ENCODE measurements at places on chromosomes 2 and 18.

DNA sequence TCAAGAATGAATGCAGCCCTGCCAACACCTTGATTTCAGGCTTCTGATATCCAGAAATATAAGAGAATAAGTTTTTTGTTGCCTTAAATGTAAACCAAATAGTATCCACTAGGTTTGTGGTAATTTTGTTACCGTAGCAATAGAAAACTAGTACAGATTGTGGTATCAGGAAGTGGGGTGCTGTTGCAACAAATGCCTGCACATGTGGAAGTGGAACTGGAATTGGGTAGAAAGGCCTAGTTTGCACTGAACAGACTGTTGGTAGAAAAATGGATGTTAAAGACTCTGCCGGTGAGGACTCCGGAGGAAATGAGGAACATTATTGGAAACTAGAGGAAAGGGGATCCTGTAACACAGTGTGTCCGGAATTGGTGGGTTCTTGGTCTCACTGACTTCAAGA lies 145.8 kb upstream of the MGAT5 start:
- no peak overlapping the region for H3K4me3 ChIP-seq
- no peaks in the 10 kb centered on the region for H3K4me1 ChIP-seq
- no peaks in the 10 kb centered on the region for H3K27me3 ChIP-seq
- DNase-seq: no peak

GRCh38 chr2:202479610-202480009 lies 103.5 kb downstream of the BMPR2 start:
- H3K36me3 ChIP-seq: no peaks in the 10 kb centered on the region
- DNase-seq: no peak
- no peak overlapping the region for H3K4me3 ChIP-seq
- H3K4me1 ChIP-seq: no peaks in the 10 kb centered on the region

DNA sequence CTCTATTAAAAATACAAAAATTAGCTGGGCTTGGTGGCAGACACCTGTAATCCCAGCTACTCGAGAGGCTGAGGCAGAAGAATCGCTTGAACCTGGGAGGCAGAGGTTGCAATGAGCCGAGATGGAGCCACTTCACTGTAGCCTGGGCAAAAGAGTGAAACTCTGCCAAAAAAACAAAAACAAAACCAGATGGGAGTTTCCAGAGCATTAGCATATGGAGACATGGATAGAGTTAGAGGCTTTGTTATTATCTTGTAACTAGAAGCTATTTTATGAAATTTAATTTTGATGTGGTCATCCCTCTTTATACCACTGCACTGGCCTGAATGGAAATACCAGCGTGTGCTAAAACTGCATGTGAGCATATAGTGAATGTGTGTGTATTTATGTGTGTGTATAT lies 58.9 kb downstream of the TRAPPC8 start:
- H3K4me3 ChIP-seq: no peak overlapping the region
- no peaks in the 10 kb centered on the region for H3K27me3 ChIP-seq
- no peaks in the 10 kb centered on the region for H3K4me1 ChIP-seq

- H3K27ac ChIP-seq: no peak overlapping the region
- DNase-seq: no peak
- no peaks in the 10 kb centered on the region for H3K27me3 ChIP-seq
- no peak overlapping the region for H3K4me3 ChIP-seq
Observed at GRCh38 chr2:135620198-135620597, 88.9 kb downstream of the R3HDM1 start.

DNA sequence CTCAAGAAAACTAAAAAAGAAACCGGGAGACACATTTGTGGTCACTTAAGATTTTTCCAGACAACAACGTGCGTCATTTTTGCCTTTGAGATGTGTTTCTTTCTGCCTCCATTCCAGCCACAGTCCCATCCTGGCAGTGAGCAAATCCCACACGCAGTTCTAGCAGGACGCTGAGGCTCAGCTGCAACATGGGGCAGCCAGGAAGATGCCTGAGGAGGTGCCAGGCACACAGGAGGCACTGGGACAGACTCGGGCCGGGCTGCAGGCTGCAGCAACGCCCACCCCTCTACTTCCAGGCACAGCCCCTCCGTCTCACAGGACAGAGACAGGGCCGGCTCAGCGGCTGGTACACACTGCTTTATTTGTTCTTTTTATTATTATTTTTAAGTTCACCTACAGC lies 13.1 kb downstream of the KLF11 start:
- no peaks in the 10 kb centered on the region for H3K27me3 ChIP-seq
- no peaks in the 10 kb centered on the region for H3K4me1 ChIP-seq
- no peaks in the 10 kb centered on the region for H3K36me3 ChIP-seq
- no peak overlapping the region for H3K4me3 ChIP-seq
- no peak overlapping the region for H3K27ac ChIP-seq

- H3K36me3 ChIP-seq: no peaks in the 10 kb centered on the region
- no peaks in the 10 kb centered on the region for H3K4me1 ChIP-seq
- peak overlapping the region; percentile 11 for H3K4me3 ChIP-seq
- no peaks in the 10 kb centered on the region for H3K27me3 ChIP-seq
Observed at GRCh38 chr2:171923206-171923605, 945 bp downstream of the HAT1 start.

- H3K27me3 ChIP-seq: no peaks in the 10 kb centered on the region
- H3K4me3 ChIP-seq: no peak overlapping the region
- no peak overlapping the region for H3K27ac ChIP-seq
Observed at GRCh38 chr18:50142441-50143120, 52.4 kb downstream of the MYO5B start.

DNA sequence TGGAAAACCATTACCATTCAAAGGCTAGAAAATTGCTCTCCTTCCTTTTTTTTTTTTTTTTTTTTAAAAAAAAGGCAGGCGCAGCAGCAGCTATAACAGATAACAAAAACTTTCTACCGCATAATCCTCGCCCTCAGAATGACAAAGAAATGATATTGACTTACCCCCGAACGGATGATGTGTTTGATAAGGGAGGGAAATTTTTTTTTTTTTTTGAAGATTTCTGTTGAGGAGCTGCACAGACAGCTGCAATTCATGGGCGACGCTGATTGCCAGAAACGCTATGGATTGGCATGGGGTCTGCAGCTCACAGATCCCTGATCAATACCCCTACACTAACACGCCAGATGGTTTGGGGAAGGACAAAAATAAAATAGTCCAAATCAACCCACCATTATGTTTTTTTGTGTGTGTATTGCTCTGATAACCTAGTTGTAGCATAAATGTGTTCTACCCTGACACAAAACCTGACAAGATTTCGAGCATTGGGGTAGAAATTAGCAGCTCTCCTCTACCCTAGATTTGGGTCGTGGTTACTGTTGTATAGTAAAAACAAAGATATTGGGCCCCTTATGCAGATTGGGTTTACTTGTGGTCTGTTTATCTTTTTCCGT lies 3.6 kb upstream of the ONECUT2 start:
- peak; percentile 2 for DNase-seq
- H3K27me3 ChIP-seq: peaks cover 48% of the 10 kb centered on the region
- H3K36me3 ChIP-seq: no peaks in the 10 kb centered on the region
- H3K4me3 ChIP-seq: no peak overlapping the region

- no peaks in the 10 kb centered on the region for H3K36me3 ChIP-seq
- no peak overlapping the region for H3K4me3 ChIP-seq
- no peak overlapping the region for H3K27ac ChIP-seq
Observed at GRCh38 chr2:142395291-142395690, 264.5 kb upstream of the LRP1B start.

DNA sequence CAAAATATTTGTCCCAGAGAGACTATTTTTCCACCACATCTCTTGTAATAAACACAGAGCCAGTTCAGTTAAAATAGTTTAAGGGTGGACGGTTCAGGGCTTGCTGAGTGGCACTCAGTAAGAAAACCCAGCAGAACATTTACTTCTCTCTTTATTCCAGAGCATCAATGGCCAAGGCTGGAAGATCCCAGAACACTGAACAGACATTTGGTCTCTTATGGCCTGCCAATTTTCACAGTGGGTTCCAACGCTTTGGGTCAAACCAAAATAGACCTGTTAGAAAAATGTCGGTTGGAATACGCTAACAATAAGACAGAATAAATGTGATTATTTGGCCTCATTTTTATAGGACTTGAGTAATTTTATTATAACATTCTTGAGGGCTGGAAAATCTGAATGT lies 580.3 kb upstream of the TMEFF2 start:
- no peaks in the 10 kb centered on the region for H3K36me3 ChIP-seq
- H3K27me3 ChIP-seq: no peaks in the 10 kb centered on the region
- DNase-seq: no peak
- no peak overlapping the region for H3K4me3 ChIP-seq
- no peaks in the 10 kb centered on the region for H3K4me1 ChIP-seq

Data from mesendoderm (in vitro differentiated cells).